ENCODE measurements at places on chromosomes 7 and 10. TPM values are rescaled to one million over a fixed set of nuclear protein-coding genes. Genes with fewer than 3 reads are reported as not detected.

The CDNF gene
- 1.8 TPM for total RNA-seq

- DNase-seq: no peak
Measured at GRCh38 chr7:76257973-76258372, 44.5 kb upstream of the HSPB1 start.

DNA sequence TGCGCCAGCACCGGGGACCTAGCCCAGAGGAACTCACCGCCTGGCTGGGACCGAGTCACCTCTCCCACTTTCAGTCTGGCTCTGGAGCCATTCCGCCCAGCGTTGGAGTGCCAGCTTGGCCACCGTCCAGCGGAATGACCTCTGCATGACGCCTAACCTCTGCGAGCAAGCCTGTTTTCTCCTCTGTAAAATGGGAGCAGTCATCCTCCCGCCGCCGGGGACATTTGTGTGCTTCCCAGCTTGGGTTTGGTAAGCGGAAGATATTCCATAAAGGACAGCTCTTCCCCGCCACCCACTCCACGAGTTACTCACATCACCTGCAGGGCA, 1.3 kb upstream of the ZCCHC24 start:
- DNase-seq: no peak

The HECTD2 gene
- total RNA-seq: 19.7 TPM

The NKX2-3 gene
- not detected for total RNA-seq

GRCh38 chr7:116988363-116988989, 35.2 kb downstream of the ST7 start:
- no peak for DNase-seq

The SPDYE5 gene
- total RNA-seq: not detected

The DRGX gene
- not detected for total RNA-seq

The TBXAS1 gene
- 15.7 TPM for total RNA-seq

The TRIM50 gene
- total RNA-seq: 0.32 TPM

- DNase-seq: no peak
Measured at GRCh38 chr10:71090801-71091200, 121.6 kb upstream of the UNC5B start.

The IKZF5 gene
- 19.1 TPM for total RNA-seq

The ENO4 gene
- 0.32 TPM for total RNA-seq

The ZNF365 gene
- 0.23 TPM for total RNA-seq

The HYAL4 gene
- not detected for total RNA-seq

GRCh38 chr7:45324683-45325237, 167.2 kb downstream of the RAMP3 start:
- DNase-seq: no peak

DNA sequence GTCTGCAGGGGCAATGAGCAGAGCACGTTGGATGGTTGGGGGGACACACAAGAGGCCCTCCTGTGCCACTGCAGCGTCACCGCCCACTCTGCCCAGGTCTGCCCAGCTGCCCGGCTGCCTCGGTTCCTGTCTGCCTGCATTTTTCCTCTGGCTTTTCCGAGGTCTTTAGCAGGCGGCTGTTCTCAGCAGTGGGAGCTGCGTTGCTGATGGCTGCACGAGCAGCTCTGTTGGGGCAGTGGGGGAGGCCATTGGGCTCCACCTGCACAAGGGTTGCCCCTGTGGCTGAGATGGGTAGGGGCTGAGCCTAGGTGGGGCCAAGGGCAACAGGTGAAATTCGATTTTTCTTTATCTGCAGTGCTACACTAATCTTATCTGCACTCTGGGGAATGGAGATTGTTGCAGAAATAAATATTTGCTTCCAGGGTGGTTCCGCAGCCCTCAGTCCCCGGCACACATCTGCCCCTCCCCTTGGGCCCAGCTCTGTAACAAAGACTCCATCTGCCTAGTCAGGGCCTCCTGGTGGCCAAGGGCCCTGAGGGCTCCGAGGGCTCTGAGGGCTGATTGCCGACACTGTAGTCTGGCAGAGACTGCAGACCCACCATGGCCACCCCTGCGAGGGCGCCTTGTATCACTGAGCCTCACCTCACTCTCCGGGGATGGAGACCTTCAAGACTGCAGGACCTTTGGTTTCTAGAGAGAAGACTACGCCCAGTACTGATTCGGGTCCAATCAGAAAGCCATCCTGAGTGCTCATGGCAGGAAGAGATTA, 141.7 kb upstream of the SHH start:
- DNase-seq: no peak

DNA sequence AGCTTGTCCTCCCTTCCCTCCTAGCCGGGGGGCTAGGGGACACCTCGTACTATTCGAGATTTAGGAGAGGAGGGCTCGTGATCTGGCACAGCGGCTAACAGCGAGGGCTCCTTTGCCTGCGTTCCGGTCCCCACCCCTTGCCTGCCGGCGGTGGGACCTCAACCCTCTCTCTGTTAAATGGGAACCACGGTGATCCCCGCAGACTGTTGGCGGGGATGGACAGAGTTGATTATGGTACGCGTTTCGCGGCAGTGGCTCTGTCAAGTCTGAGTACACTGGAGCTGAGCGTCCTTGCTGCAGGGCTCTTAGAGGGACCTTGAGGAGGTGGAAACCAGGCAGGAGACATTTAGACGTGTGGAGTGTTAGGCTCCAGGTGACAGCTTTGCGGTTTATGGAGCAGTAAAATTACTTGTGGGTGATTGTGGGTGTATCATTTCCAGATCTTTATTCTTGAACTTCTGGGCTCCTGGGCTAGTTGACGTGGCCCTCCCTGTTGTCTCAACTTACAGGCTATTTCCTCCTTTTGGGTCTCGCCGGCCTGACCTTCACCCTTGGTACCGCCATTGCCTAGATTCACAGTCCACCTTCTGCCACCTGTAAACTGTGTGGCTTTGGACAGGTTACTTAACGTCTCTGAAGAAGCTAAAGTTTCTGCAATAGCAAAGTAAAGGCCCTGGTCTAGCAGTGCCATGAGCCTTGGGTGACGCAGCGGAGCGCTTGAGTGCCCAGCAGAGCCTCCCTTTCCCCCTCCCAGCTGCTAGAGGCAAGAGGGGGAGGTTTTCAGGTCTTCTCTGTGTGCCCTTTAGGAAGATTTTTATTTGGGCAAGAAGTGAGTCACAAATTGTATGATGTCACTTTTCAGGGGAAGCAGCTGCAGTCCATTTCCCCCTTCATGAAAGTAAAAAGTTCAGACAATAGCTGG, 739 bp downstream of the CASP7 start:
- DNase-seq: peak; percentile 84

GRCh38 chr7:3206101-3206500, 95.0 kb upstream of the SDK1 start:
- no peak for DNase-seq

The MYO1G gene
- 4.9 TPM for total RNA-seq

DNA sequence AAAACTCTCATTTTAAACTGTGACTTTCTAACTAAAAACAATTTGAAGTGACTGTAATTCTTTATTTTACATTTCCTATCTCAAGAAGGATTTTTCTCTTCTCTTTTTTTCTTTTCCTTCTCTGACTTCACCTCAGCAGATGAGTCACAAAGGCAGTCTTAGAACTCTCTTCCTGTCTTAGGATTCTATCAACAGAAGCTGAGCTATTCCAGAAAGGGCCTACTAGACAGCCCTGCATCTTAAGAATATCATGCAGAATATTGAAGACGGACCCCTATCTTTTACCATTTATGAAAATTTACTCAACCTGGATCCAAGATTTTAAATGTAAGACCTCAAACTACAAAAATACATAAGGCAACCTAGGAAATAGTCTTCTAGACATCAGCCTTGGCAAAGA, 365.7 kb upstream of the SEMA3C start:
- no peak for DNase-seq

DNA sequence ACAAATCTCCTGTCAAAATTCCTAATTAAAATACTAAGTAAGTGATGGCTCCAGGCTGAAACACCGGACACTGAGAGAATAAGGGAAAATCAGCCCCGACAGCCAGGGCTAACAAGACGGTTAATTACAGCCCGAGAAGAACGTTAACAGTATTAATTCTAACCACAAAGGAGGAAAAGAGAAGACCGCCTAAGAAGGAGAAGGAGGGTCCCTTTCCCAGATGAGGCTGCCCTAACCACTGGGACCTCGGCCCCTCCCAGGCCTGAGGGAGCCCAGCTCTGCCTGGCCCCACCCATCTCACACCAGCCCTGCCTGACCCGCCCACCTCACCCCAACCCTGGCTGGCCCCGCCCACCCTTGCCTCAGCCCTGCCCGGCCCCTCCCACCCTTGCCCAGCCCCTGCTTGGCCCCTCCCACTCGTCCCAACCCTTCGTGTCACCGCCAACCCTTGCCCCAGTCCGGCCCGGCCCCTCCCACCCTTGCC, 51.3 kb downstream of the PWWP2B start:
- peak; percentile 94 for DNase-seq

DNA sequence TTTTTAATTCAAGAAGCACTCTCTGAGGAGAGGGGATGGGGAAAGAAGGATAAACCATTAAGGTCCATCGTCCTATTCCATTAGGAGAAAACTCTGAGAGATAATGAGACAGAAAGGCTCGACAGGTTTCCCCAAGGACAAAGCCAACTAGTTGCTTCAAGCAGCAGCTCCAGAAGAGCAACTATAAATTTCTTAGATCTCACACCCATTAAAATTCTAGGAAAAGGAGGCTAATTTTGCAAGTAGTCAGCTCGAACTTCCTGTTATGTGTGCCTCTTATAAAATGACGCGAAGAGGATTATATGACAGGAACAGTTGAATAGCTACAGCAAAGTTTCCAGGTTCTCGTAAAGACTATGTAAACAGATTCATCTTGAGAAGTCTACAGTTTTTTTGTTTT, 52.0 kb upstream of the ST8SIA6 start:
- no peak for DNase-seq

The PDLIM1 gene
- total RNA-seq: 134 TPM

DNA sequence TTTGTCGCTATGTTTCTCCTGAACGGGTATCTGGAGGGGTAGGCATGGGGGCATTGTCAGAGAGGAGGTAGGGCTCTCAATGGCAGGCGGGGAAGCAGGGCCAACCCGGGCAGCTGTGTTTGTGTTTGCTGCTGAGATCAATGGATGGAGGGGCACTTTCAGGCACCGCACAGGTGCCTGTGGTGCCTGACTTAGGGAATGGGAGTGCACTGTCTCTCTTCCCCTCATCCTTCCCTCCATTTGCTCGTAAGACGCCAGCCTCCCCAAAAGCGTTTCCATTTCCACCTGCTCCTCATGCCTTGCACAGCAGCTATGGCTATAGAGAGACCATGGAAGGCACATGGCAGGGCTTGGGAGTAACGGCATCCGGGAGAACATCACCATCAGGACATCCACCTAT, 615.9 kb upstream of the FOXK1 start:
- no peak for DNase-seq

- no peak for DNase-seq
Measured at GRCh38 chr7:91434836-91435235, 170.6 kb downstream of the FZD1 start.

The EEPD1 gene
- 10.4 TPM for total RNA-seq

The PRKCQ gene
- 0.38 TPM for total RNA-seq

The EMX2 gene
- total RNA-seq: 3.6 TPM

All from posterior vena cava (tissue), 2 donors.